ENCODE measurements at places on chromosomes 2 and 18.
A peak's percentile ranks its signal among the peaks of the same experiment; 100 is the strongest.

DNA sequence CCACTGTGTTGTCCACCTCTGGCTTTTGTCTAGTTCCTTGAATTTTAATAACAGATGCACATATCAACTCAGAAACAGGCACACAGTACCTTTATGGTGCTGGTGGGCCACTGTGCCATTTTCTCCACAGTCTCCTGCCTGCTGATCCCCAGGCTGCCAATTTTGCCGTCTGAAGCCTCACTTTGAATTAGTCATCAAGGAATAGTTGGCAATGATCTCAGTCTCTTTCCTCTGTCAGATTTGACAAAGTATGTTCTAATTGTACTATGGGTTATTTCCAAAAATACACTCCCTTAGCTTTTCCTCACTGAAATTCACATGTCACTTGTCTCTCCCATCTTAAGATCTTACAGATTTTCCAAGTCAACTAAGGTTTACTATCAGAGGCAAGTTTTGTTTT, 140.7 kb downstream of the ZNF516 start:
- DNase-seq, result no peak

DNA sequence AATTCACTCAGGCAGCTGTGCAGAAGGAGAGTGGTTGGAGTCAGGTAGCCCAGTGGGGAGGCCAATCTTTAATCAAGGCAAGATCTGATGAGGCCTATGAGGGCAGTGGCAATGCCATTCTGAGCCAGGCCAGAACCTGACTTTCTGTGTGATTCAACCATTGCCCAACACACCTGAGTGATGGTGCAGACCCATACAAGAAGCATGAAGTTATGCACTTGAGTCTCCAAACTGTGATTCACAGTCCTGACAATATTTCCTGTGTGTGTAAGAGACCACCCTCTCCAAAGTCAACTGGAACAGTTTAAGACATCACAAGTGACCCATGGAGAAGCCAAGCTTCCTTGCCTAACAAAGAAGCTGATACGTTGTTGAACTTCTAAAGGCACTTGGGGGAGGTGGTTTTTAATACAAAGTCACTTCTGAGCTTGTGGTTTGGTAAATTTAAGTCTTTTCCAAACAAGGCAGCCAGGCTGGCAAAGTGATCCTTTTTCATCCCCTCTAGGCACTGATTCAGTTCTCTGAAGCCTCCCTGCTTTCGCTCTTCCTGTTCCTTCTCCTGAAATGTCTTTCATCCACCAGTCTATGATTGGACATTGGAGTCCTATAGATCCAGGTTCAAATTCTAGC, 49.0 kb downstream of the VSNL1 start:
- DNase-seq, result no peak

DNA sequence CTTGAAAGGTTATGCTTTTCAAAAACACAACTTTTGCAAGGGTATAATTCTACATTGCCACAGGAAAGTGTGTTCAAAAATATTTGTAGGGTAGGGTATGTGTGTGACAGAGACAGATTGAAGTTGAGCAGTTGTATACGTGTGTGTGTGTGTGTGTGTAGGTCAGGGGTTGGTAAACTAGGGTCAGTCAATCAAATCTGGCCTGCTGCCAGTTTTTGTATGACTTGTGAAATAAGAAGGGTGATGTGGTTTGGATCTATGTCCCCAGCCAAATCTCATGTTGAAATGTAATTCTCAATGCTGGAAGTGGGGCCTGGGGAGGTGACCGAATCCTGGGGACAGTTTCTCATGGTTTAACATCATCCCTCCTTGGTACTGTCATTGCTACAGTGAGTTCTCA, 148.2 kb downstream of the CERS6 start:
- no peak for DNase-seq

DNA sequence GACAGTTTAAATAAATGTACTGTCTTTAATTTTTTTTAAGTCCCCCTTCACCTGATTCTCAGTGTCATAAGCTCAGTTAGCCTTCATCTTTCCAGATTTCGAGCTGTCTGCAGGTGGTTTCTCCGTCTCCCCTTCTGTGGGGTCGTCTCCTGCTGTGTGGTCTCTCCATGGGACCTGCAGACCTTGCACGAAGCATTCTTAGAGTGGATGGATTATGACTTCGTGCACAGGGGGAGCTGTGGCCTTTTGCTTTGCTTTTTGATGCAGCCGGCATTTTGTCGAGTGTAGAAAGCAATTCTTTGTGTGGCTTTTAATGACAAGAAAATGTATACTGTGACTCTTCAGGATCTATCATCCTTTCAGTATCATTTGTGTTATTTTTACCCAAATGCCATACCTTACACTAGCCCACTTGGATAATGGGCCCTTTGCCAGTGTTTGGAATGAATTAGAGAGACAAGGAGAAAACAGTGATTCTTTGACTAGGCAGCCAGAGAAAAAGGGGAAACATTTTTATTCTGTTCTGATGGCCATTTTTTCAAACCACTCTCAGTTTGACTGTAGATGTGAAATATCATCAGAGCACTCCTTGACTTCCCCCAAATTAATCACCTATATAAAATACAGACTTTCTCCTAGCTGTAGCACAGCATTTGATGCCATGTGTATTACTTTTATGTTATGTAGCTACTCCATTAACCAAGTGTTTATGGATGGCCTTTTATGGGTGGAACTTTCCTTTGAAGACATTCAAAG, 54.3 kb downstream of the ITGA6 start:
- DNase-seq, result no peak

- DNase-seq, result no peak
Measured at GRCh38 chr2:118268268-118268667, 180.0 kb downstream of the INSIG2 start.

- DNase-seq, result no peak
Measured at GRCh38 chr18:21100146-21100545, 11.5 kb downstream of the ROCK1 start.

- DNase-seq, result no peak
Measured at GRCh38 chr2:199804831-199805230, 46.2 kb downstream of the FTCDNL1 start.

DNA sequence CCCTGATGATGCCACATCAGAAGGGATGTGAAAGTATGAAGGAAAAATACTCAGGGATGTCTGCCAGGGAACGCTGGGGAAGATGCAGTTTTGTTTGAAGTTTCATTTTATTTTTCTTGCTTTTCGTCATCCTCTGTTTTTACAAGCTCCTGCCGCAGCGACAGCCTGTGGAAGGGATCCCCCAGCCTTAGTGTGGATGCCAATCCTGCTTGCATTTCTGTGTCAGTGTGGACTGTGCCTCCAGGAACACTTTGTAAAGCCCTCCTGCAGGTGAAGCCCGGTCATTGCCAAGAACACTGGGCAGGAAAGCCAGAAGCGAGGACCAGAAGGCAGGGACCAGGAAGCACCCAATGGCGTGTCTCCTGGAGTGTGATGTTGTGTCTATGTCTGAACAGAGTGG, 234.3 kb downstream of the SEPTIN10 start:
- DNase-seq, result no peak

- DNase-seq, result no peak
Measured at GRCh38 chr18:10775026-10775425, 249.2 kb downstream of the NAPG start.

DNA sequence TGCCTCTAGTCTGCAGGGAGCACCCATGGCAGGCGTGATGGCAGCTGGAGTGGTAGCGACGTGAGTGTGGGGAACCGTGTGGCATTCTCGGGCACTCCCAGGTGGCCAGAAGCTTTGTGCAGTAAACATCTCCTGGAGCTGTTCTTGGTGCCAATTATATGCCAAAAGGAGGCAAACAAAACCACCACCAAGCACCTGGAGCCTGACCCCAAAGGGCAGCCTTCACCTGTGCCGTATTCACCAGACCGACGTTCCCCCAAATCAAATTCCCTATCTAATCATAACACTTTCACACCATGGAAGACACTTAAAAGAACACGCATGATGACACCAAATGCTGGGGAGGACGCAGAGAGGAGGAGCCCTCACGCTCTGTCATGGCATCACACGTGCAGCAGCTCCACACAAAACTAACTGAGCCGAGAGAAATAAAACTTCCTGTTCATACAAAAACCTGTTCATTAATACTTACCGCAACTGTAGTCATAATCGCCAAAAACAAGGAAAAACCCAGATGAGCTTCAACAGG, 123.6 kb downstream of the EIPR1 start:
- no peak for DNase-seq

DNA sequence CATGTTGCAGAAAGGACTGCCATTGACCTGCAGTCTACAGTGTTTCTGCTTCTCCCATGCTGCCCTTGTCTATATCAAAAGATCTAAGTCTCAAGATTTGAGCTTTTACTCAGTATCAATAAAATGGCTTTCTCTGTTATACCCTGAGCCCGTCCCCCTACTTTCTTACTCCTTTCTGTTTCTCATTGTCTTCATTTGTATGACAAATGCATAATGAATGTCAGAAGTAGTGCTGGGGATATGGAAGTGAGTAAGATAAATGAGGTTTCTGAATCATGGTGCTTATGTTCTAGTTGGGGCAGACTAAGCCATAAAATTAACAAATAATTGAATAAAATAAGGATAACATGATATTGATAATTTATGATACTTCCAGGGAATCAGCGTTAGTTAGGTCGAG, 128.6 kb downstream of the PARD3B start:
- no peak for DNase-seq

GRCh38 chr2:240286596-240286995, 146.1 kb upstream of the OTOS start:
- no peak for DNase-seq

- peak; percentile 1 for DNase-seq
Measured at GRCh38 chr18:45106331-45106774, 425.7 kb downstream of the SETBP1 start.

GRCh38 chr2:106638043-106638442, 150.9 kb downstream of the CD8B2 start:
- DNase-seq, result no peak

DNA sequence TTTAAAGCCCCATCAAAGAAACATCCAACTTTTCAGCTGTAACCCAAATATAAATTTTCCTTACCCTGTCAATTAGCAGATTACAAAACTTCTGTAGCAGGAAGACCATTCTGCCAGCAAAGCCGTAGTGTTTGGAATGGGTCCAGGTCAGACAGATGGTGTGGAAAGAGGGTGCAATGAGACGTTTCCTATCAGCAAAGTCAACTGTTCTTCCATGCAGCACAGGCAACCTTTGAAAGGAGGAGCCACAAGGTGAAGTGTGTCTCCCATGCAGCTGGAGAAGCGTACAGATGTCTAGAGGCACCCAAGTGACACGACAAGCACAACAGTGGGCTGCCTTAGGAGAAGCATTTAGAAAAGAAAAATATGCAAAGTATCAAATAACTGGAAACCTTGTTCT, 83.7 kb downstream of the SP3 start:
- no peak for DNase-seq

DNA sequence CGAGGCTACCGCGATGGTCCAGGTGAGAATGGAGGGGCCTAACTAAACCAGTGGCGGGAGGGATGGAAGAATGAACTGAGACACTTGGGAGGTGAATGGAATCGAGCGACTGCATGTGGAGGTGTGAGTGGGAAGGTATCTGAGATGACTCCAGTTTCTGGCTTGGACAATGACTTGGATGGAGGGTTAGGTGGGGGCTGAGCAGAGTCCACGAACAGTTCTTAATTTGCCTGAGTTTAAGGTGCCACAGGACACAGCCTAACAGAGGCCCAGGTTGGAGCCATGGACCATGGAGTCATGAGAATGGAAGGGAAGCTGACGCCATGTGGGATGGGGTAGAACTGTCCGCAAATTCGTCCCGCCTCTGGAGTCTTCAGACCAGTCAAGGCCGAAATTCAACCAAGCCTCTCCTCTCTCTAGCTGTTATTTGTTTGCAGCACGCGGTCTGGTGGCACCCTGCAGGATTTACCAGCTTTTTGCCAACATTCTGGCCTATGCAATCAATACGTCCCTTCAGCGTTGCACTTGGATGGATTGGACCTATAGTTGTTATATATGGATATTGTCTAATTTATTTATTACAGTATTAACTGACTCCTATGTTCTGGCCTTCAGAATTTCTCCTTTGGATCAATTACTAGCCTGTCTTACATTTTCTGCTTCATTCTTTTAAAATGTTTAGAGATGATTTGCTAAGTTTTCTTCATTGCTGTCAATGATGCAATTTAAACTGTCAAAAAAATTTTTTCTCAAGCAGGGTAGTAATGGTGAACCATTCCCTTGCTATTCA, 940 bp upstream of the BOLA3 start:
- no peak for DNase-seq

DNA sequence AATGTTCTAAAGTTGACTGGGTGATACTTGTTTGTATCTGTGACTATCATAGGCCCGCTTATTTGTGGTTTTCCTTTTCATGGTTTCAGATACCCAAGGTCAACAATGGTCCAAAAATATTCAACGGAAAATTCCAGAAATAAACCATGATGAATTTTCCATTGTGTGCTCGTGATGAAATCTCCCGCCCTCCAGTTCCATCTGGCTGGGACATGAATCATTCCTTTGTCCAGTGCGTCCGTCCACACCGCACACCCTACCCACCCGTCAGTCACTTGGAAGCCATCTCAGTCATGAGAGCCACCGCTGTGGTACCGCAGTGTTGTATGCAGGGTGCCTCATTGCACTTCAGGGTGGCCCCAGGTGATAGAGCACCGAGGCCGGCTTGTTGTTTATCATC, 268.2 kb upstream of the PXDN start:
- no peak for DNase-seq

GRCh38 chr2:119438726-119439284, 7.2 kb downstream of the TMEM37 start:
- DNase-seq, result no peak

DNA sequence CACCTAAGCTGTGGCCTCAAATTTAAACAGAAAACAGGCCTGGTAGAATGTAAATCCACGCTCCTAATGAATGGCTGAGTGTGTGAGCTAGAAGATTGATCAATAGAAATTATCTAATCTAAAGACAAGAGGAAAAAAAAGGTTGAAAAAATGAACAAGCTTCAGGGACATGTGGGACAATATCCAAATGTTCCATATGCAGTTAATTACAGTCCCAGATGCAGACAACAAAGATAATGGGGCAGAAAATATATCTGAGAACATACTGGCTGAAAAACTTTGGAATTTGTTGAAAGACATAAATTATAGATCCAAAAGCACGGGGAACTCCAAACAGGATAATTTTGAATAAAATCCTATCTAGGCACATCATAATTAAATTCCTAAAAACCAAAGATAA, 186.7 kb upstream of the SIX2 start:
- DNase-seq, result no peak

GRCh38 chr2:239401881-239402233, 1.0 kb upstream of the HDAC4 start:
- DNase-seq, result no peak

DNA sequence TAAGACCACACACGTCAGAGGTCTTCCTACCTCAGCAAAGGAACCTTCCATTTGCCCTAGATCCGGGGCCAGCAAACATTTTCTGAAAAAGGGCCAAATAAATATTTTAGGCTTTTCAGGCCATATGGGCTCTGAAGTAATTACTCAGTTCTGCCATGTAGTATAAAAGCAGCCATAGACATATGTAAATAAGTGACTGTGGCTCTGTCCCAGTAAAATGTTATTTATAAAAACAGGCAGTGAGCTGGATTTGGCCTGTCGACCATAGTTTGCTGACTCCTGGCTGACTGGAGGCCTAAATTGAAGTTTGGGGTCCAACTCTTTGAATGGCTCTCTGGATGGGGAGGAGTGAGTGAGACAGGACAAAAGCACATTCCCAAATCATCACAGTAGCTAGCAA, 49.5 kb downstream of the ABCB11 start:
- no peak for DNase-seq

- no peak for DNase-seq
Measured at GRCh38 chr2:227888289-227888688, 16.9 kb downstream of the DAW1 start.
